ENCODE measurements at places on chromosomes 1 and 21. TPM values are rescaled to one million over a fixed set of nuclear protein-coding genes. Genes with fewer than 3 reads are reported as not detected.

DNA sequence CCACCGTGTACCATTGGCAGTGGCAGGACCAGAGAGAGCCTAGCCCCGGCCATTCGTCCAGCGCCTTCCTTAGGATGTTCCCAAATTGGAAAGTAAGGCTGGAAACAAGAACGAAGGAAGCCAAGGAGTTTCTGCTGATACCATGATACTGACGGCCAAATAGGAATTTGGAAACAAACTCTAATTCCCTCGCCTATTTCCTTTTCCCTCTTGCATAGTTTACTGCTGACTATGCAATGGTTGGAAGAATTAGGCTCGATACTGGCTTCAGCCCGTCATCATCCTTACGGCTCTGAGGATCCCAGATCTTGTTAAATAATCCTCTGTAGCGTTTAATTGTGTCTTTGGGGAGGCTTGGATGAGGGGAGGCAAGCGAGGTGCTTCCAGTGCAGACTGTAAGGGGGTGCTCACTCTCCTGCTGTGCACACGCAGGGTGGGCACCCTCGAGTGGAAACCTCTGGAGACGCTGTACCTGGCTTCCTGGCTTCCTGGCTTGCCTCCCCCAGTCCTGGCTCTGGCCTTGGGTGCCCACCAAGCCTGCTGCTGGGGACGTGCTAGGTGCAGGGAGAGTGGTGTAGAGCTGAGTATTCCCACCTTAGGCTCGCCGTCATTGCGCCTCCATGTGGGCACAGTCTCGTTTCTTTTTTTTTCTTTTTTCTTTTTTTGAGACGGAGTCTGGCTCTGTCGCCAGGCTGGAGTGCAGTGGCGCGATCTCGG lies 27.4 kb upstream of the CAMTA1 start:
- DNase-seq: no peak

- no peak for DNase-seq
Measured at GRCh38 chr21:29271927-29272333, 26.8 kb upstream of the BACH1 start.

SPRR2G gene
- total RNA-seq: not detected

GRCh38 chr1:88800382-88801051 lies 90.8 kb downstream of the GTF2B start:
- peak; percentile 58 for DNase-seq

PDZK1IP1 gene
- total RNA-seq: 0.42 TPM

GPR161 gene
- 19.6 TPM for total RNA-seq

- no peak for DNase-seq
Measured at GRCh38 chr1:56147459-56147858, 431.9 kb downstream of the PLPP3 start.

DNA sequence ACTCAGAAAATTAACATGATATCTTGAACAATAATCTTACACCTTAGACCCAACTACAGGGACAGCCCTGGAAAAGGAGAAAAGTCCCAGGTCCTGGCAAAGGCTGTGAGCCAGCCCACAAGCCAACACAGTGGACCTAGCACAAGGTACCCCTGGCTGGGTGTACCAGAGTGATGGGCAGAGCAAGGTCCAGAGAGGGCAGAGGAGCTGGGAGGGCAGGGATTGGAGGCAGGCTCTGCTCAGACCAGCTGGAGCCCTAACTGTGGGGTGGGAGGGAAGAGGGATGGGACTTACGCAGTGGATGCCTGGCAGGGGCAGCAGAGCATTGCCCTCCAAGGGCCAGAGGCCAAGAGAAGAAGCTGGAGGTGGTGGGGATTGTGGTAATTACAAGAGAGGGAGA lies 101.6 kb downstream of the KCND3 start:
- DNase-seq: no peak

GRCh38 chr1:78540048-78540447 lies 49.3 kb downstream of the PTGFR start:
- no peak for DNase-seq

DNA sequence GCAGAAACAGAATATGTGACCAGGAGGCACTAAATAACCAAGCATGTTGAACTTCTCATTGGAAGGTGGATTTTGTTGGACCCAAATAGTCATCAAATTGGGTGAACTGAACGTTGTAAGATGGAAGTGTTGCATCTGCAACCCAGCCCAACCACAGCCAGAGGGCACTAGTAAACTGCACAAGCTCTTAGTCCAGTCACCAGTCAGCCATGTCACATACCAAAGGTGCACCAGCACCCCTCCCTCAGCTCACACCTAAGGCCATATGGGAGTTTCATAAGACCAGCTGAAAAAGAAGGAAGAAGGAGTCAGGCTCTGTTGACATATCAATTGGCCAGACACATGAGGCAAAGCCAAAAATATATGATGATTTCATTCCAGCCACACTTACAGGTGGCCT lies 481.7 kb upstream of the NR5A2 start:
- DNase-seq: peak; percentile 54

GPR3 gene
- total RNA-seq: 0.51 TPM

HPCAL4 gene
- total RNA-seq: not detected

GRCh38 chr1:79079770-79080169 lies 73.2 kb upstream of the ADGRL4 start:
- DNase-seq: peak; percentile 99

- peak; percentile 26 for DNase-seq
Measured at GRCh38 chr1:15618077-15618654, 908 bp downstream of the DDI2 start.

DNA sequence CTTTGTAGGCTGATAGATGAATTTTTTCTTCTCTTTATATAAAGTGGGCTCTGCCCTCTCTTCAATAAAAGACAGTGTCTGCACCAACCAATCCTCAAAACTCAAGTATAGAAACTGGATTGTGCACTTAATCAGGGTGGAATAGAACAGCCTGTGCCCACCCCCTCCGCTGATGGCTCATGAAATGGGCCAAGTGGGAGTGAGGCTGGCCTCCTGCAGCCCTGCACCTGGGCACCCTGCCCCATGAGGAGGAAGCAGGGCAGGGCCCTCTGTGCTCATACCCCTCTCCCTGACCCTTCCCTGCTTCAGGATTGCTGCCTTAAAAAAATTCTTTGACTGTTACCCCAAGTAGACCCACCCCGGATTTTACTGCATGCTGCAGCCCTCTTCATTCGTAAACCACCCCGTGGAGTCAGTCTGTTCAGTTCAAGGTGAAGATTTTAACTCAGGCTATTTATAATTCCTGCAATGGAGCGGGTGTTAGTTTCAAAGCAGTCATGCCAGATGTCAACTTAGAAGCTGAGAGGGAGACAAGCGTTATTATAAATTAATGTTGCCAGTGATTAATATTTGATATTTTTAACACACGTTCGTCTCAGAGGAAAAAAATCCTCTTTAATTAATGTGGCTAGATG lies 15.8 kb downstream of the PROK1 start:
- DNase-seq: no peak

DNA sequence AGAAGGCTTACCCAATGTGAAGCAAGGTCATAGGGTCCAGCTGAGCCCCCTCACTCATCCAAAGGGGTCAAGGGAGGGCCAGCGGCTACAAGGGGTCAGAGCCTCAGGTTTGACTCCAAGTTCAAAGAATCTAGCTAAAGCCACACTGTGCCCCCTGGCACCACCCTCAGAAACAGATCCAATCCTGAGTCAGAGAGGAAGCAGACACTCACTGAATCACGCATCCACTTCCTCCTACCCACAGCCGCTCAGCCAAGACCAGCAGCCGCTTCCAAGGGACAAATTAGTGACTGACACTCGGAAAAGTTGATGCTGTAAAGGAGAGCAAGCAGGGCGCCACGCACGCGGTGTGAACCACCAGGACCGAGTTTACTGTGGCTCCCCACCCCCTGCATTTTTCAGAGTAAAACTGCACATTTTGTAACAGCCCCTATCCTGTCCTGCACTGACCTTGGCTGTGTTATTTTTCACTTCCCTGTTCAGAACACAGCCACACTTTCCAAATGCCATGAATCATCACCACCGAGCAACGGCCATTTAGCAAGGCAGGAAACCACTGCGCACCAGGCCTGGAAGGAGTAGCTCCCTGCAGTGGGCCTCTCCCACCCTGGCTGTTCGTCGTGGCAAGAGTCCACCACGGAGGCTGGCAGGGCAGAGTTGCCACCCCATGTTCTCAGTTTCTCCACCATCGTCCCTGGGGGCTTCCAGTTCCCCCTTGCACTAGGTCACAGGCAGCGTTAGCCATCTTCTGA lies 147.8 kb downstream of the TOMM20 start:
- peak; percentile 96 for DNase-seq

TMEM35B gene
- total RNA-seq: 55.8 TPM

OR2T2 gene
- total RNA-seq: not detected

DNA sequence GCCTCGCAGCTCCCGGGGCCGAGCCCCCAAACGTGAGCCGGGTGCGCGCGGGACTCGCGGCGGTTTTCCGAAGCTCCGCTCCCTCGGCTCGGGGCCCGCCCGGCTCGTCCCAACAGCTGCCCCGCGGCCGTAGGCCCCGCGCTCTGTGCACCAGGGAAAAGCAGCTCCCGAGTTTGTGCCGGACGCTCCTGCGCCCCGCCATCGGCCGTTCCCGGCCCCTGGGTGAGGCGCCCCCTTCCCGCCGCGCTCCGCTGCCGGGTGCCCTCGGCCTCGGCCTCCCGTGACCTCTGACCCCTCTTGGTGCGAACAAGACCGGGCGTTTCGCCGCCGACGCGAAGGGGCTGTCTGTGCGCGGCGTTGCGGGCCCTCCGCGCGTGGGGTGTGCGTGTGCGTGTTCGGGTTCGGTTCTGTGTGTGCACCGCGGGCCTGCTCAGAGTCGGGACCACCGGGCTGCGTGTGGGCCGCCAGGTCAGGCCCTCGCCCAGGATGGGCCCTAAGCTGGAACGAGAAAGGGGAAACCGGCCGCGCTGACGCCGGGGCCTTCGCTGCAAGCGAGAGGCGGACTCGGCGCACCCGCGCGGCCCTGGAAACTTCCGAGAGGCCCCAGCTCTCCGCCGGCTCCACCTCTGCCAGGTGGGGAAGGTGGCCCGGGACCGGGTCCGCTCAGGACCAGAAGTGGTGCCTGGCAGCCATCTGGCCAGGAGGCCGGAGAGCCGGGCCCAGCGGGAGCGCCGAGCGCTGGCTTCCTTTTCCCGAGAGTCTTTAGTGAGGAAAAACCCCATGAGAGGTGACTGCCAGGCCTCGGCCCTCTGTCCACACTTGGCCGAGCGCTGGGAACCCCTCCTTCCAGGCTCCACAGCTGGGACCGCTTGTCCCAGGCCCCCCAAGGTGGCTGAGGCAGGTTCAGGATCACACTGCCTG lies 1.9 kb downstream of the PRDM16 start:
- peak; percentile 15 for DNase-seq

- DNase-seq: peak; percentile 39
Measured at GRCh38 chr1:150765296-150765976, at the start of gene CTSS. Gene CTSS, minus strand, starts transcription at chr1:150765778. Its CDS starts 1,015 bp downstream, at chr1:150764763.

CLCA4 gene
- not detected for total RNA-seq

VHLL gene
- total RNA-seq: not detected

GRCh38 chr1:11481019-11481418 lies 2.1 kb downstream of the DISP3 start:
- no peak for DNase-seq

SMIM11 gene
- 2.4 TPM for total RNA-seq

- DNase-seq: peak; percentile 67
Measured at GRCh38 chr1:201361652-201362504, 15.6 kb downstream of the TNNT2 start.

GRCh38 chr1:228850141-228851100 lies 115.1 kb downstream of the RHOU start:
- DNase-seq: no peak

- no peak for DNase-seq
Measured at GRCh38 chr1:33818071-33818470, 45.8 kb upstream of the HMGB4 start.

- peak; percentile 31 for DNase-seq
Measured at GRCh38 chr1:6245869-6246496, 2.0 kb downstream of the HES3 start.

PLA2G5 gene
- not detected for total RNA-seq

- no peak for DNase-seq
Measured at GRCh38 chr1:75373542-75374159, 237.3 kb downstream of the SLC44A5 start.

CATSPERE gene
- 0.42 TPM for total RNA-seq

DHRS3 gene
- total RNA-seq: 121 TPM

- no peak for DNase-seq
Measured at GRCh38 chr1:180751921-180752320, 120.1 kb downstream of the XPR1 start.

ARHGAP29 gene
- total RNA-seq: 254 TPM

PIGR gene
- total RNA-seq: under 0.01 TPM

GRCh38 chr1:206833801-206834200 lies 31.6 kb upstream of the IL20 start:
- DNase-seq: no peak

GPATCH3 gene
- total RNA-seq: 11.2 TPM

DNA sequence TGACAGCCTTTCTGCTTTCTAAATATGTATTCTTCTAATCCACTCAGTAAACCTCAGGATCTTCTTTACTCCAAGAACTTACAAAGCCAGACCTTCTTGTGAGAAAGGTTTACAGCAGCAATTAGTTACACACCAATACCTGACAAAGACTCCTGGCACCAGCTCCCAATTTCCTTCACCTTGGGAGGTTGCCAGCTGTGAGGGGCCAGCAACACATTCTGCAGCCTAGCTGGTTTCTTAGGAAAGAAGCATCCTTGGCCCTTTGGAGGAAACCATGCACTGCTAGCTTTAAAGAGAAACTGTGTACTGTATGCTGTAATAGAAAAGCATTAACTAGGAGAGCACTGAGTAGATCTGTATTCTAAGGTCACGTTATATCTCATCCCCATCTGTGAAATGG lies 10.8 kb downstream of the FYB2 start:
- DNase-seq: no peak

ITSN1 gene
- total RNA-seq: 94.0 TPM

DNA sequence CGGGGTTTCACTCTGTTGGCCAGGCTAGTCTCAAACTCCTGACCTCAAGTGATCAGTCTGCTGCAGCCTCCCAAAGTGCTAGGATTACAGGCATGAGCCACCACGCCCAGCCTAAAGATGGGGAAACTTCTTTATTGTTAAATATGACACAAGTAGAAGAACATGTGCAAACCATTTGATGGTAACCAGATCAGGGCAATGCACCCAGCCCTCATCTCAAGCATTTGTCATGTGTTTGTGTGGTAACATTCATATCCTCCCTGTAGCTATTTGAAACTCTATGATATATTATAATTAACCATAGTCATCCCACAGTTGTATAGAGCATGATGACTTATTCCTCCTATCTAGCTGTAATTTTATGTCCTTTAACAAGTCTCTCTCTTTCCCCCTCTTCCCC lies 119.5 kb upstream of the TMPRSS2 start:
- DNase-seq: no peak

FCAMR gene
- not detected for total RNA-seq

DNA sequence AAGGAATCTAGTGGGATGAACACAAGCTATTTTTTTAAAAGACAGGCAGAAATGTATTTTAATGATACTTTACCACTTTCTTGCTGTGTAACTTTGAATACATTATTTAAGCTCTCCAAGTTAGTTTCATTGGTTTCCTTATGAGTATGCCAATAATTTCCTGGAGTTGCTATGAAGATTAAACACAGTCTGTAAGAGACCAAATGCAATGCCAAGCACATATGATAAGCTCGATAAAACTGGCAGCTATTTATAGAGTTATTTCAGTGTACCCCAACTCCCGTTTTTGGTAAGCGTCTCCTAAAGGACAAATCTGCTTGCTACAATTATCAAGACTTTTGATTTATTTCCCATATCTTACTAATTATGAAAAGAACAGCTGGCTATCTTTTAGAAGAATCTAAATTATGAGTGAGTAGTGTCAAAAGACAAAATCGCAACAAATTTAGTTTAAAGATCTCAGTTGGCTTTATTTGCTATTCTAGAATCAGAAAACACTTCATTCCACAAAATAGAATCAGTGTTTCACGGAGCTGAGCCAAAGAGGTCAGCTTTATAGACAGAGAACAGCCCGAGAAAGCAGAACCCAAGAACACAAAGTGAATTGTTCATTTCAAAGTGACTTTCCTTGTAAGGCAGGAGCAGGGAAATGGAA lies 7.2 kb upstream of the MAP10 start:
- DNase-seq: no peak
